ENCODE measurements at places on chromosomes 1 and 21.

DNA sequence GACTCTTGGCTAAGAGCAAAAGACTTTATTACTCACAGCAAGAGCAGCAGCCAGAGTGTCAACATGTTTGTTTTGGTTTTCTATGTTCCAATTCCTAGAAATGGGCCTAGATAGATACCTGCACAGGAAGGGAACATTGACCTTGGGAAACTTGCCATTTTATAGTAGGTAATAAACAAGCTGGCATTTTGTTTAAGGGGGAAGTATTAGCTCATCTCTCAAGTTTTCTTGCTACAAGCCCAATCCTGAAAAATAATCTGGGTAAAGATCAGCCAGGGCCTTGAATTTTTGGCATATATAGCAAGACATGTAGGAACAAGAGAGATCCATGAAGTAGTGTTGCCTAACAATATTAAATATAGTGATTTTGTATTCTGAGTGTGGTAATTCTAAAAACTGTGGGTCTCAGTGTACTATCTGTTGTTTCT lies 51.4 kb upstream of the RGL1 start:
- no peak for DNase-seq

DNA sequence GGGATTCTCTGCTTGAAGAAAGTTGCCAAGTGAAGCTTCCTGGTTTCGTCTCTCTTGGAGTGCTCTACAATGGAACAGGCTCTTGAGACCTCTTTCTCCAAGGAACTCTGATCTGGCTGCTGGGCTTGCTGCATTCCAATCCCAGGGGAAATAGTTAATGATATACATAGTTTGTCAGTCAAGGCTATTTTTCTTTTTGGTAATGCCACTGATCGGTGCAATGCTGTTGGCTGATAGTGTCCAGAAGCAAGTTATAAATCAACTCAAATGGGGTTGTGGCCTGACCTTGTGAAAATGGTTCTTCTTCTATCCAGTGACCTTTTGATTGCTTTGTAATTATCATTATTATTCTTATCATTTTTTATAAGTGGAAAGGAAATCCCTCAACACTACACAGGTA lies 48.4 kb upstream of the TNFSF18 start:
- DNase-seq = no peak

GRCh38 chr1:235857756-235858155 lies 8.9 kb downstream of the LYST start:
- no peak for DNase-seq

- DNase-seq = no peak
Measured at GRCh38 chr1:35659589-35659988, 18.3 kb upstream of the PSMB2 start.

DNA sequence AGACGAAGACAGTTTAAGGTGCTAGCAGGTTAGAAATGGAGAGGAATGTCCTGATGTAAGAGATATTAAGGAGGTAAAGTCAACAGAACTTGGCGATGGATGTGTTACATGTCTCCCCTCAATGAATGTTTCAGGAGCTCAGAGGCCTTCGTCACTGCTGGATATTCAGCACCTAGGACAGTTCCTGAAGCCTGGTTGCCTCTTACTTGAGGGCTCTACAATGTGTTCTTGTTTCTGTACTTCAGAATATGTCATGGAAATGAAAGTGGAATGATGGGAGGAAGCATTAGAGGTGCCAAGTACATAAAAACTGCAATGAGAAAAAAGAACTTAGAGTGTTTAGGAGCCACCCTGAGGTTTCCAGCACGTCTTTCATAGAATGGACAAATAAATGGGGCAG lies 17.7 kb downstream of the TNR start:
- DNase-seq = no peak

GRCh38 chr1:60073605-60074278 lies at the start of gene C1orf87:
C1orf87 (minus strand) TSS chr1:60073770; CDS start chr1:60072643, 1,127 bp downstream.
- DNase-seq = no peak

GRCh38 chr1:180670681-180671080 lies 38.9 kb downstream of the XPR1 start:
- no peak for DNase-seq

DNA sequence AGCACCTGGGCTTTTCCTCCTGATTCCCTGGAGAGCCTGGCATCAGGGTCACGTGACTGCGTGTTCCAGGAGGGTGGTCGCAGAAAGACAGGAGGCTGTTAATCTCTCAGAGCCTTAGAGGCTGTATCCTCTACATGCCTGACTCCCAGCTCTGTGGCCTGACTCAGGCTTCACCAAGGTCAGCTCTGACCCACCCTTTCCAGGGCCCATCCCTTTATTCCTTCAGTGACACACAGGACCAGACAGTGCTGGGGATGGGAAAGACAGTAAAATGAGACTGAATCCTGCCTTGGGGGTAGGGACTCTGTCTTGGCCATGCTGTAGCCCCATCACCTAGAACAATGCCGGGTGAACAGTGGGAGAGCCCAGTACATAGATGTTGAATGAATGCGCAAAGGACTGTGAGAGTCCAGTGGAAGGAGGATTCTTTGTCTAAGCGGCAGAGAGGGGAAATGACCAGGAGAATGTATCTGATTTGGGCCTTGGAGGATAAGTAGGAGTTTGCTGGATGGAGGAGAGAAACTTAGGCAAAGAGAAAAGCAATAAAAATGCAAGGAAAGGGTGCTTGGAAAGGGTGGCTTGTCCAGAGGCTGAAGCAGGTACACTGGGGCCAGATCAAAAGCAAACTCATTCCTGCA lies 33.0 kb downstream of the EPHX1 start:
- no peak for DNase-seq

DNA sequence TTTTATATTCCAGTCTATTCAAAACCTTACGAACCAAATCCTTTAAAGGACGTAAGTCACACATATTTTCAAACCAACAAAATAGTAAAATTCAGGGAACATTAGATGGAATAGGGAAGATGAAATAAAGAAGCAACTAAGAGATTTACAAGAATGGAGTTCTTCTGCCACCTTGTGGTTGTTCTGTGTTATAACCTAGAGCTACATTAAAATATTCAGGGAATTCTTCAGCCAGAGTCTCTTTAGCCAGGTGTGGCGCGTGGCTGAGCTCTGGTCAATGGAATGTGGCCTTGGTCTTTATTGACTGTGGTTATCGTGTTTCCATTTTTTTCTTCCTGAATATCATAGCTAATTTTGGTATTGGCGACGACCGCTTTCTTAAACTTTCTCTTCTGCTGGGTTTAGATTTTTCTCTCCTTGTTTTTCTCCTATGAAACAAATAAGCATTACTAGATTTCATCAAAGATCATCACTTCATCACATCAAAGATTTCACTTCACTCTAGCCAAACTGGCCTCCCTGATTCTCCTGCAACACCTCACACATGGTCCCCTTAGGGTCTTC lies 221.3 kb downstream of the MRPL39 start:
- DNase-seq = no peak

GRCh38 chr1:12251442-12251841 lies 21.6 kb downstream of the VPS13D start:
- DNase-seq = no peak

GRCh38 chr1:194476872-194477271 lies 1290.5 kb upstream of the B3GALT2 start:
- no peak for DNase-seq

GRCh38 chr1:51955797-51956527 lies 34.5 kb downstream of the RAB3B start:
- no peak for DNase-seq

DNA sequence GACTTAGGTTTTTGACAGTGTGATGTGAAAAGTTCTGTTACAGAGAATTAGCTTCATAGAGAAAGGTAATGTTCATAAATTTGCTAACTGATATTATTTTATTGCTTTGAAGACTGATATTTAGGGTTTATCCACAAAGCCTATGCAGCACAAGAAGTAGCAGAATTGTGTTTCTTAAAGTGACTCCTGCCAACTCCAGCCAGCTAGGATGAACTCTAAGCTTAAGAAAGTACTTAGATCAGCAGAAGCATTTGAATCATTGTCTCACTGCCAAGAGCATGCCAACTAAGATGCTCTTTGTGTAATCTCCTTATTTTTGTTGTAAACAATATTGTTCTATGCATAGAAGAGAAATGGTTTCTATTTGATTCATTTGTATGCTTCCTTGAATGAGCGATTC lies 589.4 kb upstream of the ADGRL4 start:
- no peak for DNase-seq

DNA sequence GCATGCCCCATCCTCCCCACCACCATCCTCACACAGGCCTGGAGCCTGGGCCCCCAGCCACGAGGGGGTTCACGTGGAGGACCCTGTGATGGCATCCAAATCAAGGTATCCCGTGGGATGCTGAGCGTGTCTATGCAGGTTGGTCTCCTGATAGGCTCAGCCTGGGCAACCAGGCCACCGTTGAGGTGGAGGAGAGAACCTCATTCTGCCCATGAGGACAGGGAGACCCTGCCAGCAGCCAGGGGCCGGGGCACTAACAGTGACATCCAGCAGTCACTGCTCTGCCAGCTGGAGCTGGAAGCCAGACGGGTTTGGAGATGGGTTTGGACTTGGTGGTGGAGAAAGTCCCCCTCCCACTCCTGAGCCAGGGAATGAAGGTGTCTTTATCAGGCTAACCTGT lies 582.8 kb downstream of the MATN1 start:
- DNase-seq = no peak

- no peak for DNase-seq
Measured at GRCh38 chr21:39098696-39099200, 84.5 kb downstream of the PSMG1 start.

- no peak for DNase-seq
Measured at GRCh38 chr1:222126052-222126451, 384.2 kb upstream of the DUSP10 start.

- DNase-seq = no peak
Measured at GRCh38 chr1:3590139-3590763, 21.1 kb downstream of the MEGF6 start.

GRCh38 chr1:21323091-21323490 lies 32.8 kb upstream of the ECE1 start:
- no peak for DNase-seq

DNA sequence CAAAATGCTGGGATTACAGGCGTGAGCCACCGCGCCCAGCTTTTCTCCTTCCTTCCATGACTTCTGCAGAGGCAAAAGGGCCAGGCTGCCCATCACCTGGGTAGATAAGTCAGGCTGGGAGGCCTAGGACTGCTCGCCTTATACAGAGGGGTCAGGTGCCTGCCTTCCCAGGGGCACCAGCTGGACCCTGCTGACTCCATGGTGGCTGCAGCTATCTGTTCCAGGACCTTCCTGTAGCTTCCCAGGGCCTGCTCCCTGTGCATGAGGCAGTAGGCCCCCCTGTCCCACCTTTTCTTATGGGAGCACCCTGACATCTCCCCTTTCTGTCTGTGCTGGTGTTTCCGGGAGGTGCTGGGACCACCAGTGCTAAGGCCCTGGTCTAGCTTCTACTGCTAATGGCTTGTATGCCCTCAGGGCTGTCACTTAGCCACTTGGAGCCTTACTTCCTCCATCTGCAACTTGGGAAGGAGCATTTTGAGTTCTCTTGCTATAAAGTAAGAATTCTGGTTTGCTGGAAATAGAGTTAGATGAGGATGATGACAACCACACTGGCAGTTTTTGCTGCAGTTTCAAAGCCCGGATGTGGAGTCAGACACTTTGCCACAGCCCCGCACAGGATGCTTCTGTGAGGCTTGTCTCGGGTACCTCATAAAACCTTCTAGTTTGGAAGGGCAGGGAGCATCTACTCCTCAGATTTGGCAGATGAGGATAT lies 14.4 kb downstream of the SOX13 start:
- DNase-seq = no peak

DNA sequence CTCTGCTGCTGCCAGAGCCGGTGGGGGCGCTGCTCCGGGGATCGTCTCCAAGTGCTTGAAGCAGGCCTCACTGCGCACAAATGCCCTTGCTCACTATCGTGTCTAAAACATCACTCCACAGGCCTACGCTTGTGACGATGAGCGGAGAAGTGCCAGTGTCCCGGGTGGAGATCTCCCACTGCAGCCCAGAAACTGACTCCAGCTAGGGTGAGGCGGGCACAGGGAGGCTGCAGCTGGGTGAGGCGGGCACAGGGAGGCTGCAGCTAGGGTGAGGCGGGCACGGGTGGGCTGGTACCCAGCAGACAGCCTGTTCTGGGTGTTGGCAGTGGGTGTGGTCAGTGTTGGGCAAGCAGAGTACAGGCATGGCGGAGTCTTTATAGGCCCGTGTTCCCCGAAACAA lies 22.7 kb upstream of the PDXK start:
- no peak for DNase-seq

DNA sequence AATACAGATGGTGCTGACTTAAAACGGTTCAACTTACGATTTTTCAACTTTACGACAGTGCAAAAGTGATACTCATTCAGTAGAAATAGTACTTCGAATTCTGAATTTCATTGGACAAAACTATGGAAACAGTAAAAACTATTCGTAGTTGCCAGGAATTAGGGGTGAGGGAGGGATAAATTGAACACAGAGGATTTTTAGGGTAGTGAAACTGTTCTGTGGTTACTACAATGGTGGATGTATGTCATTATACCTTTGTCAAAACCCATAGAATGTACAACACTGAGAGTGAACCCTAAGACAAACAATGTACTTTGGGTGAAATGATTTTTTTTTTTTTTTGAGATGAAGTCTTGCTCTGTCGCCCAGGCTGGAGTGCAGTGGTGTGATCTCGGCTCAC lies 7.5 kb downstream of the DDR2 start:
- no peak for DNase-seq

GRCh38 chr21:35226328-35226727 lies 177.2 kb upstream of the RUNX1 start:
- no peak for DNase-seq

DNA sequence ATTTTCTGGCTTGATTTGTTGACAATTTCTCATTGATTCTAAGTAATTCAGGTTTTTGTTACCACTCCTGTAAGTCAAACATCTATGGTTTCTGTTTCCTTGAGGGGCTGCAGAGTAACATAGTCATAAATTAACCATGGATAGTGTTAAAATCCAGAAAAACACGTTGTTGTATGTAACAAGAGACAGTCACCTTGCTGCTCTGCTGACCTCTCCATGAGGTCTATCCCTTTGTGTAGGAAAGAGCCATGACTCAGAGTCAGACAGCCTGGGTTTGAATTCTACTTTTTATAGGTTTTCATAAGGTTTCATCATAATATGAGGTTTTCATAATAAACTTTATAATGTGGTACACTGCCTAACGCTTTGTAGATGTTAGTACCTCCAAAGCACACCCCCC lies 27.6 kb upstream of the NBL1 start:
- no peak for DNase-seq
